CD4-positive, alpha-beta T cell treated with Interleukin-4 for 1 hour (primary cell): ENCODE measurements at places on chromosomes 1 and 21.

DNA sequence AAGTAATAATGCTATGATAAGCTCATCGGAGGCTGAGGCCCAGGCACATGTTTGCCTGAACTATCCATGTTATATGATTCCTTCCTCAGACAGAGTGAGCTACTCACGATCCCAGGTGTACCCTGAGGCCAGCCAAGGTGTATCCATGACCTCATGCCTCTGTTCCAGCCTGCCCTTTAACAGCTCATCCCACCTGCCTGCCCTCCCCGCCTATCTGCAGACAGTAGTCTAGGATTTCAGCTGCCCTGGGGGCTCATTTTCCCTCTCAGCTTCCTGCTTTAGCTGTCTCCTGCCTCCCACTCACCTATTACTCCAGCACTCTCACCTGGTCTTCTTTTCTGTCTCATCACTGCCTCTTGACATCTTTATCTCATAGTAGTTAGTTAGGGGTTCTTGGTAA lies 1.9 kb upstream of the IL24 start:
- no peak for DNase-seq

DNA sequence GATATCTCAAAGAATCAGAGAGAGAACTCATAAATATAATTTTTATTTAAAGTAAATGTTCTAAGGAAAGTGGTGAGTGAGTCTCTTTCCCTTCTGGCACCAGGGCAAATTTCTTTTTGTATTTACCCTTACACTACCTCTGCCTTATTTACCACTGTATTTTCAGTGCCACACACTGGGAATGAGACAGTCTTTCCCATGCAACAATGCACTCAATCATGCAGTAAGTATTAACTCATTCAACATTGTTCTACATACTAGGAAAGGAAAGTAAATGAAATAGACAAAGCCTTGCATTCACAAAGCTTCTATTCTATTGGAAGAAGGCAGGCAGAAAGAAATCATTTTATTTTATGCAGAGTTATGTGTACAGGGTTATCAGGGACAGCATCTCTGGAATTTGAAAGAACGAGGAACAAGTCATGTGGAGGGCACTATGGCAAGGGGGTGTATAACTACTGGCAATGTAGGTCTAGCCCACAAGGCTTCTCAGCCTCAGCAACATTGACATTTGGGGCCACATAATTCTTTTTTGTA lies 129.8 kb upstream of the PRDX6 start:
- no peak for DNase-seq

DNA sequence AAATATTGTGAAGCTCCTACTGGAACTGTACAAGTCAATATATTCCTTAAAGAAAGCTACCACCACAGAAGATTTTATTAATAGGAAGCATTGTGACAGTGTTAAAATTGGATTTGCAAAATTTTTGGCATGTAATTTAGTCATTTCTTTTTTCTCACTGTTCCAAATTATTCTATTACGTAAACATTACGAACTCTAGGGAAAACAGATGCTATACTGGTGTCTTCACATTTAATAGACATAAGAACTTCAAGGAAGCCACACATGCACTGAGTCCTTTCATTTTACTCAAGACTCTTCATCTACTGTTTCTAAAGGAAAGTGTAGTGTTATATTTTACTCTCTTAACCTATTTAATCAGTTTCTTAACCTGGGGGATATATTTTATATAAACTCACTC lies 135.4 kb downstream of the HMCN1 start:
- DNase-seq = no peak

GRCh38 chr21:39510240-39510639 lies 58.5 kb downstream of the SH3BGR start:
- no peak for DNase-seq

DNA sequence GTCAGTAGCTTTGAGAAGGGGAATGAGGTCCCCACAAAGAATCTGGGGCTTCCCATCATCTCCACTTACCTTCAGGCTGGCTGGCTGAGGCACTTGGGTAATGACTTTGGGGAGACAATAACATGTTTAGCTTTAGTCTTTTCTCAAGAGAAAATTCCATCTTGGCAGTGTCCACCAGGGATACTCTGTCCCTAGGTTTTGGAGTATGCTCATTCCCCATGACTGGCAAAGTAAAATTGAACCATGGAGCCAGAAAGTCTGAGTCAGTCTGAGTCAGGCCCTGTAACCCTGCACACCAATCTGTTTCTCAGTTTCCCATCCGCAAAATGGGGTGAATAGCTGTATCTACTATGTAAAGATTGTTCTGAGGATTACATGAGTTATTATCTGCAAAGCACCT lies 28.2 kb downstream of the RUNX1 start:
- DNase-seq = no peak

DNA sequence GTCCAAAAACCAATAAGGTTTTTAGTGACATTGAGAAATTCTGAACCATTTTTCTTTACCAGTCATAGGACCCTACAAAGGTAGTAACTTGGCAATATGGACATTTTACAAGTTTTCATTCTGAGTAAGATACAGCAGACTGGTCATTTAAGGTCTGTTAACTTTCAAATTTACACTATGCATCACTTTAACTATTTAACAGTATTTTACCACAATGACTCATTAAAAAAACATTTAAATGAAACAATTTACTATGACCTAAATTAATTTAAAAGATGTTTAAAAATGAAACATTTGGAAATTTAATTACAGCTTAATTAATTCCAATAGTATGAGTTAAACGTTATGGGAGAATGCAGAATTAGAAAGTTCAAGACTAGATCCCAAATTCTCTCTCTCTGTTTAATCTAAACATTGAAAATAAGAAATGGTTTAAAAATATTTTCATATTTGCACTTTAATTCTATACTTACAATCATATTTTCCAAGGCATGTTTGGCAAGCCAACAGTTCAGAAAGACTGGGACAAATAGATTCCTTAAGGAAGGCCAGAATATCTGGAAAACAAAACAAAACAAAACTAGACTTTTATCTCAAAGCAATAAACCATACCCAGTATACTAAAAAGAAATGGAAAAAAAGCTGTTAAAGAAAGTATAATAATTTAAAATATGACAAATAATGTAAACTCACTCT lies 140.9 kb downstream of the KCNT2 start:
- DNase-seq = no peak

DNA sequence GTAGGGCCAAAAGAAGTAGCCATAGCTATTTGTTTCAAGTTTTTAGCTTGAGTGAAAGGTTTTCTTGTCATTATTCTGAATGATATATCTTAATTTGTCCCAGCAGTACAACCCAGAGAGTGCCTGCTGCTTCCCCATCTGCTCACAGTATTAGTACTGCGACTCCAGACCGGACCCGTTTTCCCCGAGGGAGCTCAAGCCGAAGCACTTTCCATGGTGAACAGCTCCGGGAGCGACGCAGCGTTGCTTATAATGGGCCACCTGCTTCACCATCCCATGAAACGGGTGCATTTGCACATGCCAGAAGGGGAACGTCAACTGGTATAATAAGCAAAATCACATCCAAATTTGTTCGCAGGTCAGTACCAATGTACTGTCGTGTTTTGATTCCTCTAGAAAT lies 37.2 kb upstream of the C1orf115 start:
- DNase-seq = no peak

DNA sequence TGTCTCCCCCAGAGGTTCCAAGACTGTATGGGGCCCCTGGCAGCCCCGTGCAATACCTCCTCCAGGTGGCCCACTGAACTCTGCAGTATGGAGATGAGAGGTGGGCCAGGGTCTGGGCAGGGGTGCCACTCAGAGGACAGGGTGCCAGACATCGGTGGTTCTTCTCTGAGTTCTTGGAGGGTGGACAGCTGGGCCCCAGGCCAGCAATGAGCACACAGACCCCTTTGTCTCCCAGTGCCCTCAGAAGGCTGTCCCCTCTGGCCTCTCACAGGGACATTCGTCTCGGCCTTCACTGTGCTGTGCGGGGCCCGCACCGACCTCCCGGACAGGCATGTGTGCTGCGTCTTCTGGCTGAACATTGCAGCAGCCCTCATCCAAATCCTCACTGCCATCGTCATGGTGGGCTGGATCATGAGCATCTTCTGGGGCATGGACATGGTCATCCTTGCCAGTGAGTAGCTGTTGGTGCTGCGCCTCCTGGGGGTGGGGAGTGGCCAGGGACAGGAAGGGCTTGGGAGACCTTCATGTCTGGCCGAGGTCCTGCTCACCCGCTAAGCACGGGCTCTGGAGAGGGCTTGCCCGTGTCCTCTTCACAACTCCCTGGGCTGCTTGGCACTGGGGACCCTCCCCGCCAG lies 48.1 kb downstream of the STUM start:
- DNase-seq = no peak

- no peak for DNase-seq
Measured at GRCh38 chr1:45775794-45776193, 25.3 kb upstream of the IPP start.

- no peak for DNase-seq
Measured at GRCh38 chr1:29099286-29099685, 24.4 kb downstream of the TMEM200B start.

DNA sequence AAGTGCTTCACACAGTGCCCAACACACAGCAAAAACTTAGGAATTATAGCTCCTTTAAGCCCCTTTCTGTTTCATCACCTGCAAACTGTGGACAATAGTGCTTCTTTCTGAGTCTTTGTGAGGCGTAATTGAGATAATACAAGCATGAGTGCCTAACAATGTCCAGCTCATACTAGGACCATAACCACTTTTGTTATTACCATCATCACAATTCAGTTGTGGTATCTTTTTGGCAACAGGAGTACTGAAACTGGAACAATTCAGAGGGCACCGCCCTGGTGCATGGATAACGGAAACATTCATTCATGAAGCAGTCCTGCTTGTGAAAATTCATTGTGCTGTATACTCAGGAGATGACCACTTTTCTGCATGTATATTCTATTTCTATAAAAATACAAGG lies 18.2 kb downstream of the DNAJC11 start:
- DNase-seq = no peak

DNA sequence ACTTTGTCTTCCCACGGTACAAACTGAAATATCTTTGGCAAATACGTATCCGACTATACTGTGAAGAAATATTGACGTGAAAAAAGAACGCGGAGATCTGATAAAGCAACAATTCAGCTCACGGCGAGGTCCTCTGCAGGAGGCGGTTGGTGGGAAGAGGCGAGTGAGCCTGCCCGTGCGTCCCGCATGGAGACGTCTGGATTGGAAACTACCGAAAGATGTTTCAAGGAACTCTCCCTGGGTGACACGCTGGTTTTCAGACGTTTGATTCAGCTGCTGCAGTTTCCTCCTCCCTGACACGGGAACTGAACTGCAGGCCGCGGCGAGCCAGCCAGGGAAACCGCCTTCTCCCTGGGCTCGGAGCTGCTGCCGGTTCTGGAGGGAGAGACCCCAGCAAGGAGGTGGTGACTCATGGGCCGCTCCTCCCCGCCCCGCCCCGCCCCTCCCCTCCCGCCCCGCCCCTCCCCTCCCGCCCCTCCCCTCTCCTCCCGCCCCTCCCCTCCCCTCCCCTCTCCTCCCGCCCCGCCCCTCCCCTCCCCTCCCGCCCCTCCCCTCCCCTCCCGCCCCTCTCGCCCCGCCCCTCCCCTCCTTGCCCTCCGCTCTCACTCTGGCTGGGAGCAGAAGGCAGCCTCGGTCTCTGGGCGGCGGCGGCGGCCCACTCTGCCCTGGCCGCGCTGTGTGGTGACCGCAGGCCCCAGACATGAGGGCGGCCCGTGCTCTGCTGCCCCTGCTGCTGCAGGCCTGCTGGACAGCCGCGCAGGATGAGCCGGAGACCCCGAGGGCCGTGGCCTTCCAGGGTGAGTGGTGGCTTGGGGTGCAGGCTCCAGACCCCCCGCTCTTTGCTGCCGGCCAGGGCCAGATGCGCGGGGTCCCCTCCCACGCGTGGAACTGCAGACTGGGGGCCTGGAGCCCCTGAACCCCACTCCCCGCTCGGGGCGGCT lies at the start of gene COL6A1:
Gene COL6A1 (plus strand): TSS at position 620 of the 941 bp plus-strand sequence. CDS start 81 bp downstream, at position 701.
- peak; percentile 59 for DNase-seq

DNA sequence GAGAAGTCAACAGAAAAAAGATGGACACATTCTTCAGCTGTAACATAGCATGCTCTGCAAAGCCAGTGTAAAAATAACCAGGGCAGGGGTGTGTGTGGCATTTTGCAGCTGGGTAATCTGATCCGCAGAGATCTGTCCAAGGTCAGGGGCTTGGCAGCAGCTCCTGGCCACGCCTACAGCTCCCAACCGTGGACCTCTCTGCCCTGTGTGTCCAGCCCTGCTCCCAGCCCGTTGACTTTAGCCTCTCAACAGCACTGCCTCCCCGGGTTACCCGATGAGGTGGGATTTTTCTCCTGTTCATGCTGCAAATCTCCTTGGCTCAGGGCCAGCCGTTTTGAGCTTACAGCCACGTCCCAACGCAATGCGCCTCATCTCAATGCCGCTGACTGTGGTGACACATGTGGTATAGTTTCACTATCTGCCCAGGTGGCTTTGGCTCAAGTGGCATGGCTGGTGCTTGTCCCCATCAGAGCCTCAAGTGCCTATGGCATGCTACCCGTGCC lies 68.1 kb downstream of the VWA5B1 start:
- DNase-seq = no peak

- DNase-seq = no peak
Measured at GRCh38 chr1:83555871-83556270, 443.1 kb downstream of the TTLL7 start.

DNA sequence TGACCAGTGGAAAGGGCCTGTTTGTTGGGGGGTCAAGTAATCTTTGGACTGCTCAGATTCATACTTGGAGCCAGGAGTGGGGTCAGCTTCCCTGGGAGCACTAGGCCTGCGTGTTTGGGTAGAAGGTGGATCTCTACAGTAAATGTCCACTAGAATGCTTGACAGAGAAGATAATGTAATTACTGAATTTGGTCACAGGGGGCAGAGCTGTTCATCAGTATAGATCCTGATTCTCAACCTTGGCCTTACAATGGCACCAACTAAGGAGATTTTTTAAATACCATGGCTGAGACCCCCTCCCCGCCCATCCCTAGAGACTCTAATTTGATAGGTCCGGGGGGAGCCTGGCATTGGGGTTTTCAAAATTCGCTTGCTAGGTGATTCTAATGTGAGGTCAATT lies 217.5 kb upstream of the PLXNA2 start:
- DNase-seq = no peak

- DNase-seq = no peak
Measured at GRCh38 chr1:247102381-247102780, 1.8 kb downstream of the ZNF669 start.

DNA sequence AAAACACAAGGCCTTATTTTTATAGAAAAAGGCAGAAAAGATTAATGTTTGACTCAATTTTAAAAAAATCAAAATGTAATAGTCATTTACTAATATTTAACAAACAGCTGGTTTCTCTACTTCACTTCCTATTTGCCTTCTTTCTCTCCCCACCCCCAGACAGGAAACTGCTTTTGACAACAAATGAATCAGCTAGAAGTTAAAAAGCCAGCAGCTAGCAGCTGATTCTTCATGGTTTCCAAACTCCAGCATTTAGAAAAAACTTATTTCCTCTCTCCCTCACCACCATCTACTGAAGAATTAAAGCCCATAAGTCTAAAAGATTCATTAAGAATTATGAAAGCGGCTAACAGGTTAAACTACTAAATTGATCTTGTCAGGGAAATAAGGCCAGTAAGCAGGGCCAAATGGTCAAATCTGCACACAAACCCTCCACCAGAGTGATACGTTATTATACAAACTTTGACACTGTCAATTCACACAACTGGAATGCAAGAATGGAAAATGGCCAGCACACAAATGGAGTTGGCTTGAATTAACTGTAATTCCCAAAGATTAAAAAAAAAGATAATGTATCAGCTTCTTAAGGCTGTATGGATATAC lies 4.0 kb downstream of the WDR26 start:
- peak; percentile 22 for DNase-seq

- no peak for DNase-seq
Measured at GRCh38 chr1:7634546-7635240, 136.4 kb upstream of the VAMP3 start.
